Activated T-cell treated with anti-CD3 and anti-CD28 coated beads, Interleukin-2, amount 50 U/mL, for 1 hour (primary cell): ENCODE measurements at places on chromosomes 12 and 14.

GRCh38 chr14:102779084-102779462, 1.8 kb downstream of the TRAF3 start:
- no peak for DNase-seq

GRCh38 chr12:124024263-124024678, 51.3 kb downstream of the ZNF664 start:
- no peak for DNase-seq

- DNase-seq, result no peak
Measured at GRCh38 chr12:72141381-72141780, 130.8 kb upstream of the TRHDE start.

DNA sequence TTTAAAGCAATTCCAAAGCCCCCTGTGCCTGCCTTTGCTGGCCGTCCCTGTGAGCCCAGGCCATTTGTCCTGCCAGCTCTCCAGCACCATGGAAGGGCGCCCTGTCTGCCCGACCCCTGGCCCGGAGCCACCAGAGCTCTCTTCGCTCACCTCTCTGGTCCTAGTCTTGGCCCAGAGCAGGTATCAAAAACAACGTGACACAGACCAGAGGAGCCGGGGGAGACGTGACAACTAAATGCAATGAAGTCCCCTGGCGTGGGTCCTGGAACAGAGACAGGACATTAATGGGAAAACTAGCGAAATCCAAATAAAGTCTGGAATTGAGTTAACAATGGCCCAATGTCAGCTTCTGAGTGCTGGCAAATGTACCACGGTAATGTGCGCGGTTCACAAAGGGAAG, 83.2 kb upstream of the DIO3 start:
- no peak for DNase-seq

DNA sequence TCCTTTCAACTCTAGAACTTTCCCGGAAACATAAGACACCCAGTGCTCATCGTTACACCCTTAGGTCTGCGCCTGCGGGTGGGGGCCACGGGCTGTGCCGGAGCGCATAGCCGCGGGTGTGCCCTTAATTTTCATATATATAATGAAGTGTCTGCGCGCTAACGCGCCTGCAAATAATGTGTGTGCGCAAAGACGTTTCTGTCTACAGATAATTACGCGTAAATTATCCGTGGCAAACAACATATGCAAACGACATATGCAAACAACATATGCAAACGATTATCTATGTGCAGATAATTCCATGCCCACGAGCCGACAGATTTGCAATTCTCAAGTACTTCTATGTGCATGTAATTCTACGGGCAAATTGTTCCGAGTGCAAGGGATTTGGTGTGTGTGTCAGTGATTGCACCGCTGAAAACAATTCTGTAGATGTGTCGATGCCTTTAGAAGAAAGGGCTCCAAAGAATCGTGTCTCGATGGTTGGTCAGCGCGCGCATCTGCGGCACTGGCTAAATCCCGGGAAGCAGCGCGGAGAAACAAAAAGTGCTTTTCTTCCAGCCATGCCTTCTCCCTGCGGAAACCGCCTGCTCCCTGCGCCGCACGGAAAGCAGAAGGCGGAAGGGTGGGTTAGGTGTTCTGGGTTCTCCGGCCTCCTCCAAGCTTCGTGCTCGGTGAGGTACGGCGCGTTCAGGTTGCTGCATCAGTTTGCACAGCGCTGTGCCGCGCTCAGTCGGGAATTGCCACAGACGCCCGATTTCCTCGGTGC, 34.5 kb upstream of the TBX5 start:
- no peak for DNase-seq
